ENCODE measurements at places on chromosomes 3 and 15.

- no peak for DNase-seq
Measured at GRCh38 chr3:39751286-39751685, 58.1 kb upstream of the MYRIP start.

DNA sequence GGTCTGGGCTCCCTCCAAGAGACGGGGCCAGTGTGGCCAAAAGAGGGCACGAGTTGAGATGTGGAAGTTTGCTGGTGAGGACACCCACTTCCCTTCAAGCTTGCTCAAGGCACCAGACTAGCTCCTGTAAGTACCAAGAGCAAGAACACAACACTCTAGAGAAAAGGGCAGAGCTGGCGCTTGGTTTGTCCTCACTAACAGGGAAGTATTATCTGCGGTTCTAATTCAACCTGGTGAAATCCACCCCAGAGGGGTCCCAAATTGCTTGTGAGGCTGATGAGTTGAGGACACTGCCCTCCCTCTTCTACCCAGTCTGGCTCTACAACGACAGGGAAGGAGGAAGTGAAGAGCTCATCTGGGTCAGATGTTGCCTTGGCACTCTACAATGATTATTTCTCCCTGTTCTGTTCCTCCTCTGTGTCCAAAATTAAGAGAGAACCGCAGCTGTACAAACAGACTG, 16.9 kb upstream of the FSIP1 start:
- DNase-seq = no peak

DNA sequence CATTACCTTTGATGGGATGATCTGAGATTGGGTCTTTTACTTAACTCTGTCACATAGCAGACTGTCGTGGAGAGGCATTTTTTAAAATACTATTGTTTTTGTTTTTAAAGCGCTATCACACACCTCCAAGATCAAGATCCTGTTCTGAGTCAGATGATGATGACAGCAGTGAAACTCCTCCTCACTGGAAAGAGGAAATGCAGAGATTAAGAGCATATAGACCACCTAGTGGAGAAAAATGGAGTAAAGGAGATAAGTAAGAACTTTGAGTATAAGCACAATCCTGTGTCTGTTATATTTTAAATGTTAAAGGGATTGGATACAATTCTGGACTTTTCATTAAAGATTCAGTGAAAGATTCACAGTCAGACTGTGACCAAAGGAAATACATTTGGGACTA, 18.4 kb upstream of the ZBTB47 start:
- DNase-seq = no peak

GRCh38 chr3:70518356-70518755, 205.9 kb upstream of the MDFIC2 start:
- no peak for DNase-seq

DNA sequence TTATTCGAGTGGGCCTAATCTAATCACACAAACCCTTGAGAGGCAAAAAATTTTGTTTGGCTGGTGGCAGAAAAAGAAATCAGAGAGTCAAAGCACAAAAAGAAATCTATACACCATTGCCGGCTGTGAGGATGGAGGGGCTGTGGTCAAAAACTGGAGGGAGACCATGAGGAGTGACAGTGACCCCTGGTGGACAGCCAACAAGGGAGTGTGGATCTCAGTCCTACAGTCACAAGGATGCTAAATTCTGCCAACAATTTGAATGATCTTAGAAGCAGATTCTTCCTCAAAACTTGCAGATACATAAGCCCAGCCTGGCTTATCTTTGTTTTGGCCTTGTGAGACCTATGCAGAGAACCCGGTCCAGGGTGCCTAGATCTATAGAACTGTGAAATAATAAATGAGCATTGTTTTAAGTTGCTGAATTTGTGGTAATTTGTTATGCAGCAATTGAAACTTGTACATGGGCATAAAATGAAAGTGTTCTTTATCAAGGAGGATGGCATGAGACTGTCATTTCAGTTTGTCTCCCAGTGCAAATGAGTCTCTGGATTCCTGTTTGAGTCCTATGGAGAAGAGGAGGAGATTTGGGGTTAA, 103.0 kb upstream of the ARHGEF26 start:
- DNase-seq = peak; percentile 59

- DNase-seq = no peak
Measured at GRCh38 chr3:134485075-134485717, 589 bp downstream of the ANAPC13 start.

- DNase-seq = no peak
Measured at GRCh38 chr15:26156051-26156450, 292.9 kb upstream of the ATP10A start.

DNA sequence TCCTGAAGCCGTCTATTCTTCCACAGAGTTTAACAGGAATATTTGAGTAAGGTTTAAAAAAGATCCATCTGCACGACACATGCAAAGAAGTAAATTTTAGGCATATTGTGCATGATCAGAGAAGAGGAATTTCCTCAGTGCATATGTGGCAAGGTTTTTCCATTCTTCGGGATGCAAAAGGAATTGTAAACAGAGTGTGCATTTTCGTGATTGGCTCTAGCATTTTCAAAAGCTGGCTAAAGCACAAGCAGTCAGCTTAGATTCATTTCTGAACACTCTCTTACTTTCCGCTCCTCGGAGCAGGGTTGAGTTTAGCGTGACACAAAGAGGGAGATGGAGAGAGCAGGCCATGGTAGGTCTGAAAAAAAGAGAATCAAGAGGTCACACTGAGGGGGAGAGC, 128.2 kb downstream of the ADAMTS9 start:
- DNase-seq = no peak

DNA sequence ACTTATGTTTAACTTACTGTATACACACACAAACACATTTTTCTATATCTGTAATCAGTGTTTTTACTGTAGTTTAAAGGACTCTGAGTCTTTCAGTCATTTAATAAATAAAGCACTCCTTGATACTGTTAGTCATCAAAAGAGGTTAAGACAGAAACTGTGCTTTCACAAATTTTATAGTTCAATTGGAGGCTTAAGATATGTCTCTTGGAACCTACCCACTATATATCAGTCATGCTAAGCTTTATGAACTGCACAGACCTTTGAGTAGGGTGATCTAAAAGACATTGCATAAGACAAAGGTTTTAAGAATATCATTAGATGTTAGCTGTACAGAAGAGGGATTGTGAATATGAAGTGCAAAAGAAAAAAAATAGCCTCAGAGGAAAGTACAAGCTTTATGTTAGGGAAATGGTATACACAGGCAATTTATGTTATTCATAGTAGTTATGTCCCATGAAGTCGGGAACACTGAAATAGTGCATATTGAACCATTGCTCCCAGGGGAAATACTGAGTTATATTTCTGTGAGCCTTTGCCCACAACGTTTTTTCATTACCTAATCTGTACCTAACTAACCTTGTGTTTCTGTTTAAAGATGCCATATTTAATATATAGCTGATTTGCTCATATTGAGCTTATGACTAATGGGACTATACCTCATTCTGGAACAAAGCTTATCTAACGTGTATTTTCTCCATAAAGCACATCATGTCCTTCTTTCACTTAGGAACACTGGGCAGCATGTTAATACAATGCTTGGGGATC, 19.7 kb downstream of the CHMP2B start:
- no peak for DNase-seq

GRCh38 chr3:59518283-59519055, 468.6 kb upstream of the CFAP20DC start:
- DNase-seq = no peak

- DNase-seq = no peak
Measured at GRCh38 chr15:89928421-89928820, 15.7 kb upstream of the ARPIN start.

- no peak for DNase-seq
Measured at GRCh38 chr3:110521019-110521418, 550.6 kb upstream of the NECTIN3 start.
